ENCODE measurements at places on chromosomes 5 and 9.

- no peak for DNase-seq
These were observed 1688.4 kb upstream of the CDH9 start for GRCh38 chr5:28726815-28727214.

DNA sequence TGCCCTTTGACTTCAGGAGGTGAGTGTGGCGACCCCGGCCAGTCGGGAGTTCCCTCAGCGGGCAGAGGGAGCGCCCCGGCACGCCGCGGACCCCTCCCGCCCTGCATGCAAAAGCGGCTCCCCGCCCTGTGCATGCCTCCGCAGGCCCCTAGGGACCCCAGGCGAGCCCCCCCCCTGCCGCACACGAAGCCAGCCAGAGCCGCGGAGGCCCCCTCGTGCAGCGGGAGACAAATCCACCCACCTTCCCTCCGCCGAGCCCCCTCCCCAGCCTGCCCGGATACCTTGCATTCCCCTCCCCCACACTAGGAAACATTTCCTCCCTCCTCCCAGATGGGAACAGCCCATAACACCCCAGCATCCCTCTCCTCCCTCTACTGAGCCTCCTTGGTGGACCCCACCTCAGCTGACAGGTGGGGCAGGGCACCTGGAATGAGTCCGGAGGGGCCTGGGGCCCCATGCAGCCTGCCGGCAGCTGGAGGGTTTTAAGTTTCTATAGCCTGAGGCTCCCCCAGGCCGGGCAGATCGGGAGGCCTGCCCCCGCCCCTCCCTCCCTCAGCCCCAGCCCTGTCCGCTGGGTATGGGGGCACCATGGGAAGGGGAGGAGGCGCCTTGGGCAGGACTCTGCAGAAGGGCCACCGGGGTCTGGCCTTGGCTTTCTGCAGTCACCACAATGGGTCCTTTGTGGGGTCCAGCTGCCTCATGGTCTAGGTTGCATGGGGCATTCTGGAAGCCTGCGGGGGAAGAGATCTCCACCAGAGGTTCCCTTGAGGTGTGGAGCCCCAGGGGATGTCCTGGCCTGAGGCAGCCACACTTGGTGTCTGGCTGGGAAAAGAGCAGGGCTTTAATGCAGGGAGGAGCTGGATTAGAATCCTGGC is 601 bp downstream of the ERGIC1 start:
- DNase-seq, result no peak

GRCh38 chr5:149367249-149367971 is 9.6 kb downstream of the PCYOX1L start:
- DNase-seq, result peak; percentile 29

GRCh38 chr5:138696501-138696900 is 56.7 kb upstream of the CTNNA1 start:
- no peak for DNase-seq
